ENCODE measurements at places on chromosomes 5 and 9.

GRCh38 chr5:125461641-125462072 lies 715.2 kb upstream of the ZNF608 start:
- no peak for DNase-seq

- DNase-seq = no peak
Observed at GRCh38 chr9:5515261-5515650, 4.9 kb downstream of the PDCD1LG2 start.

DNA sequence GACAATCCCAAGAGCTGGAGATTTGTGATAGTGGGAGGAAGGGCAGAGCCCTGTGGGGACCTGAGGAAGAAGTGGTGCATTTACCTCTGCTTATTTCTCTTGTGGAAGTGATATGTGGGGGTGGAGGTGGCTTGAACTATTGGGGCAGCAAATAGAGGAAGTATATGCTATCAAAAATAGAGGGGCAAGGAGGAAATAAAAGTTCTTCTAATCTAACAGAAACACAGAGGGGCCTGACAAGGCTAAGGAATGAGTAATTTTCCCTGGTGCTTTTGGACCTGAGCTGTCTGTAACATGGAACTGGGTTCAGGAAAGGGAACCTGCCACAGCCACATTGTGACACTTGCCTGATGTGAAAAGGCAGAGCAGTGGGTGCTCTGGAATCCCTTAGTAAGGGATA lies 378.6 kb upstream of the KLF4 start:
- DNase-seq = no peak

DNA sequence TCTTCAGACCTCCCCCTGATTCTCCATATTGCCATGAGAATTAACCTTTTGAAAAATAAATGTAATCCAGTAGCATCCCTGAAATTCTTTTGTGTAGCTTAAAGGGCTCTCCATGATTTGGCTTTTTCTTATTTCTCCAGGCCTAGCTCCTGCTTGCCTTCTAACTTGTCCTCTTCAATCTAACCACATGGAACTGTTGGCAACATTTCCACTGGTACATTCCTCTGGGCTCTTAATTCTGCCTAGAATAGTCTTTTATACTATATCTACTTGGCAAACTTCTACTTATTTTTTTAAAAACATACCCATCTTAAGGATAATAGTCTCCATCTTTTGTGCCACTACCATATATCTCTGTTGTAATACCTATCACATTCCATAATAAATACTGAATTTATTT lies 54.1 kb downstream of the GNG10 start:
- DNase-seq = no peak

- no peak for DNase-seq
Observed at GRCh38 chr5:120516805-120517204, 52.7 kb downstream of the PRR16 start.

DNA sequence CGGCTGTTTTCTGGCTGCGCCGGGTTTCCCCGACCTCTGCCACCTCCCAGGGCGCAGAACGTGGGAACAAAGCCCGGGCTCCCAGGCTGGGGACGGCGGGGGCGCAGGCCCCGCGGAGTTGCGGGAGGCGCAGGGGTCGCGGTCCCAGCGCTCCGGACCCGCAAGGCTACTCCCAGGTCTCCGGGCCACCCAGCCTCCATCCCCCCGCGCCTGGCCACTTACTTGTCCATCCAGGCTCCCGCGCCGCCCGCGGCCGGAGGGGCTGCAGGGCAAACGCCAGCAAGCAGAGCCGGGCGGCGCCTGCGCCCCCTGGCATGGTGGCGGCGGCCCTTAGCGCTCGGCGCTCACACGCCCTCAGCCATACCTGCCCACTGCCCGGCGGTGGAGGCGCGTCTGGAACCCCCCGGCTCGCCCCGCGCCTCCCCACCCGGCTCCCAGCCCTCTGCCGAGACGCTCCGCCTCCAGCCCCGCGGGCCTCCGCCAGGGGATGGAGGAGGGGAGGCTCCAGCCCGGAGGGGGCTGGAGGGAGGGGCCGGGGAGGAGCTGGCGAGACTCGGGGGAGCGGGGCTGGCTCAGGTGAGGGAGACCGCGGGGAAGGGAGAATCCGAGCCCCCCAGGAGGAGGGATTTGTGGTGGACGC lies at the start of gene ADAM19:
ADAM19 (minus strand) TSS at position 395 of the 640 bp plus-strand sequence; CDS start at position 316, 79 bp downstream.
- peak; percentile 51 for DNase-seq

DNA sequence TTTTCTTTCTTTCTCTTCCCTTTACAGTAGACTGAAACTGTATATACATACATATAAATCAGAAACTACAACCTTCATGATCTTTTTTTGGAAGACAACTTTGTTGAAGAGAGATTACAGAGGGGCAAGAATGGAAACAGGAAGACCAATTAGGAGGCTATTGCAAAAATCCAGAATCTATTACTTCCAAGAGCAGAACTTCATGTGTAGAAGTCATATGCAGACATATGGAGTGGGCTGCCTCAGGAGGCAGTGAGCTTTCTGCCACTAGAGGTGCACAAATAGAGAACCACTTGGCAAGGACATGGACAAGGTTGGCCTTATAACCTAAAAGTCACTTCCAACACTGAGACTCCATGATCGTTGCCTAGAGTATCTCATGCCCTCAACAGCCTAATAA lies 157.8 kb upstream of the NR4A3 start:
- no peak for DNase-seq

GRCh38 chr5:134129411-134130238 lies 15.1 kb downstream of the TCF7 start:
- no peak for DNase-seq

GRCh38 chr9:133960568-133961129 lies 31.5 kb downstream of the VAV2 start:
- DNase-seq = no peak

GRCh38 chr5:147629196-147629595 lies 119.3 kb upstream of the DPYSL3 start:
- DNase-seq = no peak

DNA sequence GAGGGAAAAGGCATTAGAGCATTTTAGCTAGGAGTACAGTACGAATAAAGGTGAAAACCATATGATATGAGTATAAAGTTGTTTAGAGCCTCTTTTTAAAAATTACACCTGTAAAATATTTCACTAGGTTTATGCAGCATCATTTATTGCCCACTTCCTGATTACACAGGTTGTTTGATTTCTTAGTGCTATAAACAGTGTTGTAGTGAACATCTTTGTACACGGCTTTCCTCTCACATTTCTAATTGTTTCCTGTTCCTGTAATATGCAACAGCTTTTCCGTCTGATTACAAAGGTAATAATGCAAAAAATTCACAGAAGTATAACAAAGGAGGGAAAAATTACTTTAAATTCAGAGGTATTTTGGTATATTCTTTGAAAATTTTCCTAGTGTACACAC lies 13.0 kb downstream of the STOM start:
- DNase-seq = no peak

DNA sequence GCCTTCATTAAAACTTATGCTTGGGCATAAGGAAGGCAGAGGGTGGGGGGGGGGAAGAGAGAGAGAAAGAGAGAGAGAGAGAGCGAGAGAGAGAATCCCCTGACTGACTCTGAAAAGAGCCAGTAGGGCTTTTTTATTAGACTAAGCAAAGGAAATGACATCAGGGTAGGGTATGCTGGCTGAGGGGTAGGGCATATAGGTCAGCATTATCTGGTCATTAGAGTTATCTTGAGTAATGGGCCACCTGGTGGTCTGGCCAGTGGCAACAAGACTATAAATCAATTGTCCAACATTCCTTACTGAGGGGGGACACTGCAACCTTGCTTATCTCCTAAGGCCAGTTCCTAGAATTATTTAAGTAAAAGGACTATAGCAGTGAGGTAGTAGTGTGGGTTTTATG lies 67.2 kb downstream of the TSSK1B start:
- DNase-seq = no peak

DNA sequence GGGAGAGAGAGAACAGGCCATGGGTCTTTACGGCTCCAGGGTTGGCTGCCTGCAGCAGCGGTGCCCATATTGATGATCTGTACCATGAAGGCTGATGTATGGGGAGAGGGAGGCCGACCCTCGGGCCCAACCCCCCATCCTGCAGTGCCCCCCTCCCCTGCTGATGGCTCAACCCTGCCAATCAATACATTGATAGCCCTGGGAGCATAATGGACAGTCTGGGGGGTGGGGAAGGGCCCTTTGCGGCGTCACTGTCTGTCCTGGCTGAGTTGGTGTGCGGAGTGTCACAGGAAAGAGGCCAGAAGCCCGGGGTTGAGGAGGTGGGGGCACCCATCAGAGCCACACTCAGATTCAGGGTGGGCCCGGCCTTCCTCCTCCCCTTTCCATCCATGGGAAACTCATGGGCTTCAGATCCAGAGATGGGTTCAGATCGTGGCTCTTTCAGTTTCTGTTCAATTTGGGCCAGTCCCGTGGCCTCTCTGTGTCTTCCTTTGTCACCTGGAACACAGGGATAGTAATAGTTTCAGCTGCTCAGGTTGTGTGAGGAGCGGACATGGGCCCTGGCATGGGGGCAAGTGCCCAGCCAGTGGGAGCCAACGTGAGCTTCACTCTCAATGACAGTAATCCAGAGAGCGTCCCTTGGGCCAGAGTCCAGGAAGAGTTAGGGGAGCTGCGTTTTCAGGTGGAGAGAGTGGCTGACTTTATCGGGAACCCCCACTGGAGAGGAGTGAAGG lies 9.5 kb downstream of the FGF18 start:
- DNase-seq = no peak

GRCh38 chr5:119389288-119390030 lies 33.6 kb downstream of the TNFAIP8 start:
- no peak for DNase-seq

GRCh38 chr9:3343671-3344070 lies 182.1 kb downstream of the RFX3 start:
- DNase-seq = no peak

DNA sequence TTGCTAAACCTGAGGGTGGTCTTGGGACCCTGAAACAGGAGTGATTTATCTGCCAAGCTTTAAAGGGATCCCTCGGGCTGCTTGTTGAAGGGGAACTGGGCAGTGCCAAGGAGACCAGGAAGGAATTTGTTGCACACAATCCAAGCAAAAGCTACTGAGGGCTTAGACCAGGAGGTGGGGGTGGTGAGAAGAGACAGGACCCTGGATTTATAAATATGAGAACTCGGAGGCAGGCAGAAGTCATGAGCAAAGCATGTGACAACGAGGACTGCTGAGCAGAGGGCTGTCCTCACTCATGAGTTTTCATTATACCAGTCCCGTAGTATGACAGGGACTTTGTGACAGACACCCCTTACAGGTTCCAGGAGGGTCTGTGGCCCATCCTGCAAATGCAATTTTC lies 237.3 kb downstream of the DRD1 start:
- DNase-seq = no peak

- DNase-seq = no peak
Observed at GRCh38 chr9:112771359-112772214, 21.0 kb downstream of the SNX30 start.

DNA sequence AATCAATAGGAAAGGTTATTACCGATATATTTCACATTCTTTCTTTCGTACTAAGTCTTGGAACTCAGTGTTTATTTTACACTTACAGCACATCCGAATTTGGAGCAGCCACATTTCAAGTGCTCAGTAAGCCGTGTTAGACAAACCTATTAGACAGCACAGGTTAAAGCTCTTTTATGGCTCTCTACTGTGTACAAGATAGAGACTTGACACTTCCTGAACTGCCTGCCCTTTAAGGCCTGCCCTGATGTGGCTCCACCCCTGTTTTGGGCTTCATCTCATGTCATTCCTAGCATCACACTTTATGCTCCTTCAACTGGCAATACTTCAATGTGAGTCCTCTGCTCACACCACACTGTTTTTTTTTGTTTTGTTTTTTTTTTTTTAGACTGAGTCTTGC lies 23.5 kb upstream of the SUSD1 start:
- DNase-seq = no peak

DNA sequence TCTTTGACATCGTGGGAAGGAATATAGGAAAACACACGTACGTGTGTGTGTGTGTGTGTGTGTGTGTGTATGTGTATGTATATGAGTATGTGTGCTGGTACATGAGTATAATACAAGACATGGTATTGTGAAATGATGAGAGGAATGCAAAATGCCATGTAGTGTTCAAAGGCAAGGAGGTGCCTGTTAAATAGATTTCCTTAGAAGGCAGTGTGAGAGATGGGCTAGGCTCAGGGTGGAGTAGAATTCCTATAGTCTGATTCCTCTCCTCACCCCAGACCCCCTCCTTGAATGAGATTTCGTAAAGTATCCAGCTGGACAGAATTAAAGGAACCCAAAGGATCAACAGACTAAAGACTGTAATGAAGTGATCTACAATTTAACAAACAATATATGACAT lies 11.1 kb downstream of the GPR21 start:
- no peak for DNase-seq

DNA sequence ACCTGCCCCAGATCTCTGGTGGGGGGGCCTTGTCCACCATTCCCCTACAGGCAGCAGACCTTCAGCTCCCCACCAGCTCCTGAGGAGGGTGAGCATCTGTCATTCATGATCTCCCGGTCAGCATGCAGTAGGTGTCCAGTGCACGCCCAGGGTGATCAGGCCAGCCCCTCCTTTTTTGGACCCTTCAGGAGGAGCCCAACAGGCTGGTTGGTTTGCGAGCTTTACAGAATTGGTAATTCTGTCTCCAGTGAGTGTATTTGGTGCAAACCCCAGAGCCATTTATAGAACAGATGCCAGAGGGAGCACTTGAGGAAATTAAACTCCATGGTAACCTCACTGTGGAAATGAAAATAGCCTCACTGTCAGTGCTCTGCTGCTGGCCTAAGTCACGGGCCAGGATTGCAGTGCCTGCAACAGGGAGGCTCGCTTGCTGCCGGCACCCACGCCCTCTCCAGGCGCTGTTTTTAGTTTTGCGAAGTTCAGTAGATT lies 23.4 kb downstream of the WNK2 start:
- DNase-seq = peak; percentile 76

- DNase-seq = no peak
Observed at GRCh38 chr5:38341641-38342040, 83.3 kb downstream of the EGFLAM start.

DNA sequence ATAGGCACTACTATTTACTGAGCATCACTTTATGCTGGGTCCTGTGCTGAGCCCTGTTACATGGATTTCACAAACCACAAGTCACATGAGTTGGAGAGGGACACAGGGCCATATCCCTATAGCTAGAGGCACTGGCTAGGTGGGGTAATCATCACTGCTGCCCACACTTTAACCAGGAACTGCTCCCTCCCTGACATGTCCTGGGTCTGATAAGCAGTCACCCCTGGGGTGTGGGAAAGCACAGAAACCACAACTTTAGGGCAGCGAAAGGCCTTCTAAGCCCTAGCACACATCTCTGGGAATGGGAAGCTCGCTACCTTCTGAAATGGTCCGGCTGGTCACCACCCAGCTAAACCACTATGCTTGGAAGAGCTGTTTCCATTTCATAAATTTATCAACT lies 15.0 kb downstream of the TBC1D2 start:
- DNase-seq = no peak

GRCh38 chr9:83792746-83793145 lies 24.8 kb downstream of the GKAP1 start:
- no peak for DNase-seq

DNA sequence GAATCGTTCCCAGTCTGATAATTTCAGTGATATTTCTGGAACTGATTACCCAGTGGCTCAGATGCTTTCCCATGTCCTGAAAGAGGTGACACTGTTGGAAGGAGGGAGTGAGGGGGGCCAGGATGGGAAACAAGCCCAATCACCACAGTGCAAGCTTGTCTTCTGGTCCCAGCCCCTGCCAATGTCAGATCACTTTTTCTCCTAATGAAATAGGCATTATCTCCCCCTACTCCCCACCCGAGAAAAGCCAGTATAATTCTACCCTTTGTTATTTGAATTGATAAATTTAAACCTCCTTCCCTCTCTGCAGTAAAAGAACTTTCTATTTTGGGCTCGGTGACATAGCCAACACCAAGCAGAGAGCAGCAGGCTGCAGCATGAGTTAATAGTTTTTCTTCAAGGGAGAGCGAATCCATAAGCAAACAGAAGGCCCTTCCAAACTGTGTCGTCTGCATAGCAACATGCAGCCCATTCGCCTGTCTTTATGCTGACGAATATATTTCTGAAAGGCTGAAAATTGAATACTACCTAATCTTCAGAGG lies 14.6 kb upstream of the PPP2CA start:
- DNase-seq = no peak

All from NCI-H1417 (cell line).